ENCODE measurements at places on chromosomes 6 and 20.
A peak's percentile ranks its signal among the peaks of the same experiment; 100 is the strongest.

GRCh38 chr6:37840940-37841300 lies 21.4 kb downstream of the ZFAND3 start:
- DNase-seq, result no peak

GRCh38 chr20:1505871-1506270 lies 14.7 kb upstream of the SIRPB2 start:
- DNase-seq, result no peak

GRCh38 chr20:2104236-2104635 lies 2.6 kb downstream of the STK35 start:
- DNase-seq, result peak; percentile 5

DNA sequence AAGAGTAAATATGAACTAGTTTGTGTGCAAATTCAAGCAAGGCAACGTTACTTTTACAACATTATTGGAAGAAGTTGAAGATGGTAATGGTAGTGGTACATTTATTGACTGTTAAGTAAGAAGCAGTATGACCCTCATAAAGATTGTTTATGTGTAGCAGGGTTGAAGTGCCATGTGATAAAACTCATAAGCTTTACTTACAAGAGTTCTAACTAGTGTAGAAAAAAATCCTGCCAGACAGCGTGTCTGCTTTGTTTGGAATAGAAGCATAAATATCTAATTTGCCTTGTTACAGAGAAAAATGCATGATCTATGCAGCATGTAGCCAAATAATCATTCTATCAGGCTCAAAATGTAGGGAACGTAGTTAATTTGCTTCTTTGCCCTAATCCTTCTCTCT lies 450.8 kb upstream of the SOX4 start:
- DNase-seq, result no peak

DNA sequence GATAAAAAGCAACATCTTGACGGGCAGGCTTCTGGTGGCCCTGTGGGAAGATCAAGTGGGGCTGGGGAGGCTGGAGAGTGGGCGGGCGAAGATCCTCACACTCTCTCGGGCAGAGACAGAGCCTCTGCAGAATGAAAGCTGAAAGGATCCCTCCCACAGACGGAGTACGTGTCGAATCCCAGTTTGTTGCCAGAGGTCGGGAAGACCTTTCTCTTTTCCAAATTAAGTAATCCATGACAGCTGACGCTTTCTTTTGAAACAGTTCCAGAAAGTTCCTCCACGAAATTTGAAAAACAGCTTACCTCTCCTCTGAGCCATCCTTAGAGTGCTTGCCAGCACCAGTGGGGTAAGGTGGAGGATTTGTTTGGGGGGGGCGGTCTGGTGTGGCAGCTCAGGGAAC lies 155.6 kb upstream of the SMLR1 start:
- DNase-seq, result no peak

GRCh38 chr6:21064756-21065340 lies 528.7 kb upstream of the SOX4 start:
- no peak for DNase-seq

- no peak for DNase-seq
These were observed 19.8 kb downstream of the COL20A1 start for GRCh38 chr20:63312690-63313348.

GRCh38 chr6:56749632-56750151 lies 107.0 kb upstream of the DST start:
- no peak for DNase-seq

DNA sequence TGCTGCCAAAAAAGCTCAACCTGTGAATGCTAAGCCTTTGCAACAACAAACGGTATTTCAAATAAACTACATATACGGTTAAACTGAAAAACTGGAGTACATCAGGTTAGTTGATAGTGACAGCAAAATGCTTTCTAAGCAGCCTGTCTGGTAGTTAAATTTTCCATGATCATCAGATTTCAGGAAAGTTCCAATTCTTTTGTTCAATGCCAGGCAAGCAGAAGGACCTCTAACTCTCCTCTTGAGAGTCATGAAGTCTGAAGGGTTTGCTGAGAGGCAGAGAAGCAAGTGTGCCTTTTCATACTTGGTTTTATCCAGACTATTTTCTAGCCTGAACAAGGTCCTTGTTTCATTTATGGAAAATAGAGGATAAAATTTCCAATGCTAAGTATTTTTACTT lies 4.5 kb downstream of the FLRT3 start:
- no peak for DNase-seq

GRCh38 chr6:120496661-120497060 lies 837.6 kb downstream of the TBC1D32 start:
- no peak for DNase-seq

- DNase-seq, result no peak
These were observed 20.2 kb downstream of the MAP3K4 start for GRCh38 chr6:161011492-161012480.

DNA sequence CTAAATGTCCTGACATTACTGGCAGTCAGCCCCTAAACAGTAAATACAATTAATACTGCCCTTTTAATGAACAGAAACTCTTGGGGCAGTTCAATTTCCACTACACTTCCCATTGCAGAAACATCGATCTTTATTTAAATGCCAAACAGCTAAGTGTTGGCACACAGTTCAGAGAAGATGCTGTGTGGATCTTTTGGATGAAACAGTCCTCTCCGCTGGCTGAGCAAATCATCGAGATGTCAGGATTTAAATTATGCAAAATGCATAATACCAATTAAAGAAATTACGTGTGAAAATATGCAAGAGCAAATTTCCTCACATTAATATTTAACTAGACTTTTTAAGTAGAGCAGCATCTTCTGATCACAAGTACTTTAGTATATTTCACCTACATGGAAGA lies 132.6 kb downstream of the KIF16B start:
- DNase-seq, result no peak

DNA sequence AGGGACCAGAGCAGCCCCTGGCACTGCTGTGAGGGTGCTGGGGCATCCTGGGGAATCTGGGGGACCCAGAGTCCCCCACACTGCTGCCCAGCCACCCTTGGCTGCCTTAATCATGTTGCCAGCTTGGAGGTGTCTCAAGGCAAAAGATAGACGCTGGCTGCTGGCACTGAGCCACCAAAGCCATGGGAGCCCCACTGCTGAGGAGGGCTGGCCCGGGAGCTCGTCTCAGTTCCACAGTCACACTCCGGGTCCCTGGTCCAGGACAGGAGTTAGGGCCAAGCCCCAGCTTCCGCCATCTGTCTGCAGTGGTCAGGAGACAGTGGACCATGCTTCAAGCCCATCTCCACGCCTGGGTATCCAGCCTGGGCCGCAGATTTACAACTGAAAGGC lies 41.0 kb upstream of the HMGA1 start:
- no peak for DNase-seq

Data from right atrium auricular region (tissue), 2 donors.